SK-N-MC (cell line): ENCODE measurements at places on chromosomes 7 and 10.

DNA sequence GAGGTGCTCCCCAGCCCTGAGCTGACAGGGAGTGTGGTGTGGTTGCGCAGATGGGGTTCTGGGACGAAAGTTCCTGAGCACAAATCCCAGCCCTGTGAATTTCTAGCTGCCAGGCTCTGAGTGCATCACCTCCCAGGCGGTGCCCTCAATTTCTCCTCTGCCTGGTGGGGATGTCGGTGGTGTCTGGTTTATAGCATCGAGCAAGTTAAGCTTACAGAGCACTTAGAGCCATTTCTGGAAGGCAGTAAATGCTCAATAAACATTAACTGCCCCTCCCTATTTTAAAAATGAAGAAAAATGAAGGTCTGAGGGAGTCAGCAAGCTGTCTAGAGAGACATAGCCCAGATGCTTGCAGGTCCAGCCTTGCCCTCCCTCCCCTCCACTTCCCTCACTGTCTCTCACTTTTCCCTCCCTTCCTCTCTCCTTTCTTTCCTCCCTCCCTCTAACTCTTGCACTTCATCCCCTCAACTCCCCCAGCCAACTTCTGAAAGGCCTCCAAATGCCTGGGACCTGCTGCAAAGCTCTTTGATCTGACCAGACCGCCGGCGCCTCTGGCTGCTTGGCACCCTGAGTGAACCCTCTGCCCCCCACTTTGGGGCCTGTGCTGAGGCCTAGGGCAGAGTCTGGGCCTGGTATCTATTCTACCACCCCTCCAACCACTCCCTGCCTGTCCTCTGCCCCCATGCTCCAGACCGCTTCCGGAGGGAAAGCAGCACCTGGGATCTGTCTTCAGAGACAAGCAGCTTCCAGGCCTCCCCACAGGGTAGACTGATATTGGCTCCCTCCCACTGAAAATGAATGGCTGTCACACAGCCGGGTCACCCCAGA, 438.3 kb downstream of the RPS24 start:
- DNase-seq = no peak

DNA sequence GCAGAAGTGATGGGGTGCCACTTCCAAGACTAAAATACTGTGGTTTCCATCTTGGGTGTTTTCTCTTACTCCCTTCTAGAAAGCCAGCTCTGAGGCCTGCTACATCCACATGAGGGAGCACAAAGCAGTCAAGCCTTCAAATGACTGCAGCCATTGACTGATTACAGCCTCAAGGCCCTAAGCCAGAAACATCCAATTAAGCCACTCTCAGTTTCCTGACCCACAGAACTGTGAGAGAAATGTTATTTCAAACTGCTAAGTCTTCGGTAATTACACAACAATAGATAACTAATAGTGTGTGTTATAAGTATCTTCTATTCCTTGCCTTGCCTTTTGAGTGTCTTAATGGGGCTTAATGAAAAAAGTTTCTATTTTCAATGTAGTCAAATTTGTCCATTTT, 24.8 kb downstream of the BRAF start:
- DNase-seq = no peak

DNA sequence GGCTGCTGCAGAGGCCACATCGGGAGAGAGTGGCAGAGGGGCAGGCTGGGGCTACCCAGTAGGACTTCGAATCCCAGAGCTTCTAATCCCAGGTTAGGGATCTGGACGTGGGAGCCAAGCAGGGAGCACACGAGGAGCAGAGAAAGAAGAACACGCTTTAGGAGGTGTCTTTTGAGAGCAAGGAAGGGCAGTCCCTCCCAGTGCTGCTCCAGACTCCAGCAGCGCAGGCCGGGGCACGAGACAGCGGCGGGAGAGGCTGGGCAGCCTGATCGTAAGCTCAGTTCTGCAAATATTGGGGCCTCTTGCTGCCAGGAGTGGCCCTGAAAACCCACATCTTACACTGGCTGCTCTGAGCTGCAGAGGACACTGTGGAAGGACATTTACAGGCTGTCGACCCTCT, 75.9 kb downstream of the HIPK2 start:
- DNase-seq = no peak

DNA sequence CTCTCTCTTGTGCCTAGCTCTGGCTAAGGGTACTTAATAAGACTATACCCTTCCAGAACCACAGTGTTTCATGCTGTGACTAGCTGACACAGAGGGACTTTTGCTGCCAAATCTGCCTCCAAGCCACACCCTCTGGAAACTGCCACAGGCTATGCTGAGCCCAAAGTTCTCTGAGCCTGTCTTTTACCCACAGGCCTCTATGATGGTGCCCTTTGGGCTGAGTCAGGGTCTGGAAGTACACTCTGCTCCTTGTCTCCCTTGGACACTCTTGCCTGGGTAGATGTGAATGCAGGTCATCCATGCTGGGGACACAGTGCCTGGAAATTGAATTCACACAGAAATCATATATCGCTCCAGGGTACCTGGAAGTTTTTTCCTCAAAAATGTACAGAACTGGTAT, 22.6 kb downstream of the DYDC1 start:
- no peak for DNase-seq

DNA sequence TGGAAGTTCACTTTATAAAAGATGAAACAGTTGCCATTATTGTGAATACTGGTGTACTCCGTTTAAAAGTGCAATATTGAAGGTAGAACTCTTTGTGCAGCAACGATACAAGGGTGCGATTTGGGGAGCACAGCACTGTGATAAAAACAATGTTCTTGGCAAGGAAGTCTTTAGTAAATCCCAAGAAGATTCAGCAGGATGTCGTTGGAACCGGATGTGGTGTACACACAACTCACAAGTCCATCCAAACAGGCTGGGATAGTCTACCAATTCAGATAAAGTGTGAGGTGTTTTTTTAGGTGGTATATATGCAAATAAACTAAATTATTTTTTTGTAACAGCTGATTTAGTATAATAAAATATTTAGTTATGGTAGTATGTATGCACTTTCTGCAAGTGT, 46.7 kb downstream of the ZNF777 start:
- no peak for DNase-seq

- DNase-seq = no peak
These were observed 1.3 kb downstream of the OGDHL start for GRCh38 chr10:49760789-49761188.
